ENCODE measurements at places on chromosomes 12 and 14. TPM values are rescaled to one million over a fixed set of nuclear protein-coding genes. Genes with fewer than 3 reads are reported as not detected.

OR6J1 gene
- not detected for polyA plus RNA-seq

HOXC9 gene
- polyA plus RNA-seq, result 7.3 TPM

TAOK3 gene
- 55.3 TPM for polyA plus RNA-seq

LHX5 gene
- polyA plus RNA-seq, result not detected

TECPR2 gene
- 8.3 TPM for polyA plus RNA-seq

VDR gene
- polyA plus RNA-seq, result 15.8 TPM

DNA sequence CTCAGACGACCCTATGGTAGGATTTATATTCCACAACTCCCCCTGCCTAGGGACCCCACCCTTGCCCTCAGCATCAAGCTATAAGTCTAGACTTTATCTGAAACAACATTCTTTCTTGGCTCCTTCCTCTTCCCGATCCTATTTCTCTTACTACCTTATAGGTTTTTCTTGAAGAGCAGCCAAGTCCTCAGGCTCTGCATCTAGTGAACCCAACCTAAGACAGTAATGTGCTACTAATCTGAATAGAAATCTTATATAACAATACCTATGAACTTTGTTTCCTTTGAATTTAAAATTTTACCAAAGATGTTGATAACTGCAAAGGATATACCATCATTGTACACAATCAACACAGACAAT, 96.7 kb upstream of the BMP4 start:
- no peak overlapping the region for H3K27ac ChIP-seq
- no peaks in the 10 kb centered on the region for H3K36me3 ChIP-seq
- no peaks in the 10 kb centered on the region for H3K27me3 ChIP-seq
- no peak for DNase-seq
- H3K4me3 ChIP-seq, result no peak overlapping the region
- no peaks in the 10 kb centered on the region for H3K4me1 ChIP-seq

- H3K27me3 ChIP-seq, result no peaks in the 10 kb centered on the region
- H3K4me3 ChIP-seq, result no peak overlapping the region
- H3K27ac ChIP-seq, result no peak overlapping the region
- H3K36me3 ChIP-seq, result no peaks in the 10 kb centered on the region
- DNase-seq, result no peak
These were observed 22.7 kb downstream of the BEST3 start for GRCh38 chr12:69676257-69677012.

- H3K4me1 ChIP-seq, result peaks cover 22% of the 10 kb centered on the region
- H3K27ac ChIP-seq, result peak overlapping the region; percentile 96
- H3K27me3 ChIP-seq, result no peaks in the 10 kb centered on the region
- H3K4me3 ChIP-seq, result peak overlapping the region; percentile 38
These were observed 765 bp downstream of the SCYL2 start for GRCh38 chr12:100267603-100268281.

GRCh38 chr14:83483063-83483462, 1949.4 kb upstream of the SEL1L start:
- no peaks in the 10 kb centered on the region for H3K36me3 ChIP-seq
- H3K27me3 ChIP-seq, result no peaks in the 10 kb centered on the region
- H3K27ac ChIP-seq, result no peak overlapping the region
- no peak for DNase-seq
- H3K4me1 ChIP-seq, result no peaks in the 10 kb centered on the region
- no peak overlapping the region for H3K4me3 ChIP-seq

- H3K4me1 ChIP-seq, result no peaks in the 10 kb centered on the region
- peaks cover 9% of the 10 kb centered on the region for H3K27me3 ChIP-seq
- H3K4me3 ChIP-seq, result no peak overlapping the region
- no peaks in the 10 kb centered on the region for H3K36me3 ChIP-seq
These were observed 1.8 kb upstream of the AQP5 start for GRCh38 chr12:49959685-49960473.

DNA sequence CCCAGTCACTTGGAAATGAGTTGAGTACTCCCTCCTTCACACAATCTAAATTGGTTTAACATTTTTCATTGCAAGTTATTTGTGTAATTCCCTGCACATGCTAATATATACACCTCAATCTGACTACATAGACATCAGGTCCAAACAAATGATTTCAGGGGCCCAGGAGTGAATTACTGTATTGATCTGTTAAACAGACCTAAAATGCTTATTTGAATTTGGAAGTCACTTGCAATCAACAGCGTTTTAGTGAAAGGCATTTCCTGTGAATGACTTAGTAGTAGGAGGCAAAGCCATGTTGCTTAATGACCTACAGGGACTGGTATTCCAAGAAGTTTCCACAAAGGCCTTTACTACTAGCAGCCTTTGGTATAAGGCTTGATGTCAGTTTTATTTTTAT, 22.6 kb upstream of the SLC15A5 start:
- H3K36me3 ChIP-seq, result no peaks in the 10 kb centered on the region
- no peak overlapping the region for H3K27ac ChIP-seq

- DNase-seq, result no peak
- no peak overlapping the region for H3K4me3 ChIP-seq
- H3K4me1 ChIP-seq, result peaks cover 22% of the 10 kb centered on the region
- no peak overlapping the region for H3K27ac ChIP-seq
- H3K36me3 ChIP-seq, result peaks cover 16% of the 10 kb centered on the region
These were observed 3.3 kb downstream of the WASHC4 start for GRCh38 chr12:105110851-105111250.

DNA sequence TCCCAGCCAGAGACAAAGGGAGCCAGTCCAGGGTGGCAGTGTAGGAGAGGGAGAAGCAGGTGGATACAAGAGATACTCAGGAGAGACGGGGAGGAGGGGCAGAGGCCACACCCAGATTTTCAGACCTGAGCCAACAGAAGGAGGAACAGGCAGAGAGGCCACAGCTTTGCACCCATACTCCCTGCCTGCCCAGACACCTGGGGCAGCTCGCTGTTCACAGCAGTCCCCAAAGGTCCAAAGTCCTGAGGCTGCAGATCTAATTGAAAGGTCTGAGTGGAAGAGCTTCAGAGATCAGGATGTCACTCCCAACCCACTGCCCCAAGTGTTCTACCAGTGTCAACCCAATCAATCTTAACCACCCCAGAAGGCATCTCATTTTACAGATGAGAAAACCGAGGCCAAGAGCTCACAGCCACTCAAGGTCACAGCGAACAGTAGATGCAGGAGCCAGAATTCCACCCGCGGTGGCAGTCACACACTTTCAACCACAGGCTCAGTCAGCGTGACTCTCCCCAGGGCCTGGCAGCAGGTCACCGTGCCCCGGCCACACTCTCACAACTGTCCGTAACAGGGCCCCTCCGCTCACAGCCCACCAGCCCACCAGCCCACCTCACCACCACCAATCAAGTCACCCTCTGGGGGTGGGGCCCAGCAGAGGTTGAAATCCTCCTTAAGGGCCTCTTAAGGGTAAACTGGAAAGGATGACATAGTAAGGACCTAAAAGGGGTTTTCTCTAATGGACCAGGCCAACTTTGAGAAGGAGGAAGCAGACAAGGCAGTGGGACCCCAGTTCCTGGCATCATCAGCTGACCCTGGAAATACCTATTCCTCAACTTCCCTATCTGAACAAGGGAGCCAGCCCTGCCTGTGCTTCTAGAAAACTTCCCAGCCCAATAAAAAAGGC, 33.3 kb downstream of the ACTN1 start:
- peaks cover 52% of the 10 kb centered on the region for H3K4me1 ChIP-seq
- no peak overlapping the region for H3K4me3 ChIP-seq
- DNase-seq, result no peak
- H3K27me3 ChIP-seq, result no peaks in the 10 kb centered on the region
- H3K27ac ChIP-seq, result no peak overlapping the region

GRCh38 chr12:42282294-42282693, 43.6 kb downstream of the ZCRB1 start:
- no peaks in the 10 kb centered on the region for H3K36me3 ChIP-seq
- no peak overlapping the region for H3K27ac ChIP-seq
- peaks cover 16% of the 10 kb centered on the region for H3K4me1 ChIP-seq
- H3K27me3 ChIP-seq, result no peaks in the 10 kb centered on the region
- peak; percentile 11 for DNase-seq
- no peak overlapping the region for H3K4me3 ChIP-seq

DNA sequence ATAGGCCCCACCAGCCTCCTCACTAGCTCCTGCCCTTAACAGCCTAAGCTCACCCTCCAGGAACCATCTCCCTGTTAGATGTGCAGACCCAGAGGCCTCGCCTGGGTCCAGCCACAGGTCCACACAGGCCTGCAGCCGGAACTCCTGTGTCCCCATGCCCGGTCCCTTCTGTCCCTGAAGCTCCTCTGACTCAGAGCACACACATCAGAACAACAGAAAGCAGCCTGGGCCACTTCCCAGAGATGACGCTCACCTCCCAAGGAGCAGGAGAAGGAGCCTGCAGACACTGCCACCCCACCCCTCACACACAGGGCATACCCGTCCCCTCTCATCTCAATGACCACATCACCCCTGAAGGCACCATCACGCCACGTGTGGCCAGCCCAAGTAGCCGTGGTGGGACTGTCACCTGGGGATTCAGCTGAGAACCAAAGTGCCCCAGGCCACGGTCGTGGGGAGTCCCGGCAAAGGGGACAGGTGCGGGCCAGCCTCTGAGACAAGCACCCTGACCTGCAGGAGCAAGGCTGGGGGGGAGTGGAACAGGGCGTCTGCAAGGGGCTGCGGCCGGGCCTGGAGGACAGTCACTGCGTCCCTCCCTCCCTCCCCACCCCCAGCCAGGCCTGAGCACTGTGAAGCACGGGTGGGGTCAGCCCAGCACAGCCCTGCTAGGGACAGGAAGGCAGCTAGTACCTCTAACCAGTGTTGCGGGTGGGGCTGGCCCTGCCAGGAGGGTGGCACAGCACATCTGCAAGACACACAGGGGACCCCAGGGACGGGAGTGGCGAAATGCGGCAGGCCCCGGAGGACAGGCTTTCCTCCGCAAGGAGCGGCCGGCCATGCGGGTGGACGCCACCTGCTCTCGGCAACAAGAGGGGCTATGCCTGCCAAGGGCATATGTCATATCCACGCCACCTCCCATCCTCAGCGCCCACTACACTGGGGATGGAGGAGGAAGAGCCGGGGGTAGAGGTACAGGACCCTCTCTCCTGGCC, 5.5 kb downstream of the AKT1 start:
- no peaks in the 10 kb centered on the region for H3K27me3 ChIP-seq
- no peak overlapping the region for H3K4me3 ChIP-seq
- DNase-seq, result peak; percentile 82
- no peaks in the 10 kb centered on the region for H3K36me3 ChIP-seq
- H3K4me1 ChIP-seq, result peaks cover 54% of the 10 kb centered on the region
- peak overlapping the region; percentile 71 for H3K27ac ChIP-seq

GRCh38 chr12:124739953-124740561, 123.6 kb downstream of the SCARB1 start:
- no peak overlapping the region for H3K4me3 ChIP-seq
- H3K36me3 ChIP-seq, result no peaks in the 10 kb centered on the region
- DNase-seq, result no peak
- H3K27ac ChIP-seq, result peak overlapping the region; percentile 66
- peaks cover 35% of the 10 kb centered on the region for H3K4me1 ChIP-seq
- no peaks in the 10 kb centered on the region for H3K27me3 ChIP-seq

DNA sequence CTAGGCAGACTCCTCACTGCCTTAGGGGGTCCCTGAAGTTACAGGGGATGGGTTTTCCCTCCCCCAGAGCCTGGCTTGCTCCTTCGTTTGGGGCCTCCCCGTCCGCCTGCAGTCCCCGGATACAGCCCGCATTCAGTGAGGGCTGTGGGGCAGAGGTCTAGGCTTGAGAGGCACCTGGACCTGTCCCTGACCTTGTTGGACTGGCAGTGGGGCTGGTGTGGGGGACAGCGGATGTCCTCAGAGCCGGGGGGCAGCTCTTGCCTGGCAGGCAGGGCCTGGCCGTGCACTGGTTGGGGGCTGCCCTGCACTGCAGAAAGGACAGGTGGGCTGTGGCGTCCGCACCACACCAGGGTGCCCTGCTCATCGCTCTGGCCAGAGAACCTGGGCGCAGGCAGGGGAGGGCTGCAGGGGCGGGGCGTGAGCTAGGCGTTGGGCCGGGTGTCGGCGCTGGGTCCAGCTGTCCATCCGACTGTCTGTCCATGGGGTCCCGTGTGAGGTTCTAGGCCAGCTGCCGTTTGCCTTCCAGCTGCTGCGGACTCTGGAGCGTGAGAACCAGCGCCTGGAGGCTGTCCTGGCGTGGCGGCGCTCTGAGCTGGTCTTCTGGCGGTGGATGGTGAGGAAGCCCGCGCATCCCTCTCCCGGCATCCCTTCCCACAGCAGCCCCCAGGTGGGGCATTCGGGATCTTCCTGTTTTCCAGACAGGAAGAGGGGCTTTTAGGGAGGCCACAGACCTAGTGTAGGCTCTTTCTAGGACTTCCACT, 6.0 kb downstream of the TEDC1 start:
- H3K4me3 ChIP-seq, result no peak overlapping the region
- no peaks in the 10 kb centered on the region for H3K36me3 ChIP-seq
- no peak for DNase-seq
- no peaks in the 10 kb centered on the region for H3K4me1 ChIP-seq
- no peak overlapping the region for H3K27ac ChIP-seq
- H3K27me3 ChIP-seq, result no peaks in the 10 kb centered on the region

DNA sequence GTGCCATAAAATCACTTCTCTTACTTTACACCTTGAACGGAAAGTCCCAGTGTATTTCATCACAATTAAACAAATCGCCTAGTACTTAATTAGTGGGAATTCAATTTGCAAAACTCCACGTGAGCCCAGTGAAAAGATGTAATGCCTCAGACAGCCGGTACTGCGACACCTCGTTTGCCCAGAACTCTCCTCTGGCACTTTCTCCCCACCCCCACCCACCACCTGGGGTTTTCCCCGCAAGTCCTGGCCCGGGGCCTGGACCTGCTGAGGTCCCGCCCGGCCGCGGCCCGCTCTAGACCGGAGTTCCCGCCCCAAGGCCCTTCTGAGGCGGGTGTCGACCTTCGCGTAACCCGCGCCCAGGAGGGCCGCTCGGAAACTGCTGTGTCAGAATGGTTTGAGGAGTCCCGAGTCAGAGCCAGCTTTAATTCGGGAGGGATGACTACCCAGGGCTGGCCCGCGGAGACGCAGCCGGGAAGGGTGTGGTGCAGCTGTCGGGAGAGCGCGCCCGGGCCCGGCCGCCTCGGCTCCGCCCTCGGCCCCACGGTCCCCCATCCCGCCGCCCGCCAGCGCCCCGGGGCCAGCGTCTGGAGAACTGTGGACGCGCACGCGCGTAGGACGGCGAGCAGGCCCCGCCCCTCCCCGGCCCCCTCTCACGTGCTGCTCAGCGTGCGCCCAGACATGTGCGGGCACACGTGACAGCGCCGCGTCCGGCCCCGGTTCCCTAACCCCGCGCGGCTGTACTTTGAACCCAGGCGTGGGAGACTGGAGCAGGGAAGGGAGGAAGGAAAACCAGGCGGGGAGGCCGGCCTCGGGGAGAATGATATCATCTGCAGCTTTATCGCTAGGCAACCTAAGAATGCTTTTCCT, 10.8 kb downstream of the BHLHE41 start:
- peak; percentile 97 for DNase-seq
- peak overlapping the region; percentile 87 for H3K27ac ChIP-seq
- no peaks in the 10 kb centered on the region for H3K36me3 ChIP-seq
- H3K4me3 ChIP-seq, result peak overlapping the region; percentile 57

- DNase-seq, result no peak
- no peaks in the 10 kb centered on the region for H3K4me1 ChIP-seq
- H3K36me3 ChIP-seq, result no peaks in the 10 kb centered on the region
- peaks cover 83% of the 10 kb centered on the region for H3K27me3 ChIP-seq
- H3K27ac ChIP-seq, result no peak overlapping the region
- no peak overlapping the region for H3K4me3 ChIP-seq
These were observed 9.6 kb upstream of the FOXG1 start for GRCh38 chr14:28756884-28757570.
